Renal cortex interstitium (tissue), 15 donors: ENCODE measurements at places on chromosomes 7 and 10. TPM values are rescaled to one million over a fixed set of nuclear protein-coding genes. Genes with fewer than 3 reads are reported as not detected.

Gene TRIL
- 53.4 TPM for polyA plus RNA-seq

Gene CDHR1
- 0.54 TPM for polyA plus RNA-seq

Gene SEM1
- polyA plus RNA-seq: 166 TPM

Gene EPO
- not detected for polyA plus RNA-seq

Gene UPK3BL1
- 11.8 TPM for polyA plus RNA-seq

Gene PDE1C
- 6.1 TPM for polyA plus RNA-seq
